ENCODE measurements at places on chromosomes 12 and 14.

- DNase-seq: no peak
Observed at GRCh38 chr14:61536661-61537562, 158.4 kb upstream of the HIF1A start.

DNA sequence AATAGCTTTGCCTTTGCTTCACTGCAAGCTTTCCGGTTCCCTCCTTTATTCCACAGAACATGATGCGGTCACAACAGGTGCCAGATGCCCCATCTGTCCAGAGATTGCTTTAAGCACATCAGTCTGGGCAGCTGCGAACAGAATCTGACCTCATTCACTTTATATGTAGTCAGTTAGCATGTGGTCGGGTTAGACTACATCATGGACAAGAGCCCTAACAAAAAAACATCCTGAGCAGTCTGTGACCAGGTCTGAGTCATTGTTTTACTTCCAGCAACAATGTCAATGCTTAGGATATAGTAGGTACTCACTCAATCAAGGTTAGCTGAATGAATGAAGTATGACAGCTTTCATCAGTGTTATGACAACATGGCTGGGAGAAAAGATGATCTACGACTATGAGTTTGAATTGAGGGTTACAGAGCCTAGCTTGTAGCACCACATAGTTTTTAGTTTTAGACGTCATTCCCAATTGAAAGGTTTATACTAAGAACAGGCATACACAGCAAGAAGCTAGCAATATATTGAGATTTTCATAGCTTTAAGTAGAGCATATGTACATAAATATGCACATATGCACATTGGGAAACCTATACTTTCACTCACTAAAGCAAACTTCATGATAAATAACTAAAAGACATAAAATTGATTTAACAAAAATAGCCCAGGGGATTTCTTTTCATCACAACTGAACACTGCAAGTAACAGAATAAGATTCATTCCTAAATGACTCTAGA, 64.2 kb upstream of the TMCC3 start:
- DNase-seq: no peak

- DNase-seq: no peak
Observed at GRCh38 chr14:93522221-93522620, 91.5 kb downstream of the UNC79 start.

DNA sequence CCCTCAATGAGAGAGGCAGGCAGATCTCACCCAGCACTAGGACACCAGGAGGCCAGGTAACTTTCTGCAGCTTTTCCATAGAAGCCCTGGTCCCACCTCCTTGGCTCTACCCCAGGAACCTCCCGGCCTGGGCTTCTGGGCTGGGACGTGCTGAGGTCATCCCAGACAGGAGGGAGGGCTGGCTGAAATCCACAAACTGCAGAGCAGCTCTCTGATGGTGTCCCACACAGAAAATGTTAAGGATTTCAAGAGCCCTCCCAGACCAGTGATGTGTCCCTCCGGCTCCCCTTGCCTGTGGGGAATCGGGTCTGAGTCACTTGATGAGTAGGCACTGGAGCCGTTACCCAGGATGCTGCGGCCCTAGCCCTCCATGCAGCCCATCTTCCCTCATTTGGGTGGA, 124.1 kb downstream of the ESRRB start:
- DNase-seq: no peak

- DNase-seq: no peak
Observed at GRCh38 chr14:81303258-81303935, 82.6 kb upstream of the GTF2A1 start.

Data from SK-N-DZ (cell line).